ENCODE measurements at places on chromosomes 4 and X.

DNA sequence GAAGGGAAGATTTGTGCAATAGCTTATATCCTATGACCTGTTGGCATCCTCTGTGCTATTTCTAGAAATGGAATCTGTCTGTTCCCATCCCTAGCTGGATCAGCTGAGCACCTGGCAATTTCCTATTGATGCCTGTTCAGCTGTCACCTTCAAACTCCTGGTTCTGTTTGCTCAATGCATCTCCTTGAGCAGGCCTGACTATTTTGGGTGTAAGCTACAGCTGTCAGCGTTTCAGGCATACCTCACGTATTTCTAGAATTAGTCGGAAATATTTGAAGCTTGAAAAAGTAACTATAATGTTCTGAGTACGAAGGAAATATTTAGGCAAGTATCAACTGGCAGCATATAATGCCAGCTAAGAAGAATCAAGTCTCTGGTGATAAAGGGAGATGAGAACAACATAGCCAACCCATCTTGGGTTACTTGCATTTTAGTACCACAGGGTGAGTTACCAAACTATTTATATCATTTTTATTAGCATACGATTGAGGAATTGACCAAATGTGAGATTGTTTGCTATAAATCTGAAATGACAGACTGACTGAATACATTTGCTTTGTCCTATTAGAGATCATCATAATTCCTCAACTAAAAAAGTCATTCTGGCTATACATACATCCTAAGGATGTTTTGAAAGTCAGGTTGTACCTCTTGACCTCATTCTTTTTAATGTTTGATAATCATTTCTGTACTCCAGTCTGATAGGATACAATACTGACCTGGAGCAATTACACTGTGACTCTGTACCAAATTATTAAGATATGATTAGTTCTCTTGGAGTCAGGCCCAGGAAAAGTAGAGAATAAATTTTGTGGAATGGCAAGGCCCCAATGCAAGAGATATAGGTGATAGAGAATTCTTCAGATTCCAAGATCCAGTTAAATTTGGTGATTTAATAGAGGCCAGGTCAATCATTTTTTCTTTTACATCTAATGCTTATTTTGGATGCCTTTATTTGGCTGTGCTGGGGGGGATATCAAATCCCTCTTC, 36.4 kb upstream of the PLAC1 start:
- DNase-seq: no peak

- no peak for DNase-seq
Observed at GRCh38 chr4:7435471-7436061, 836 bp upstream of the PSAPL1 start.

DNA sequence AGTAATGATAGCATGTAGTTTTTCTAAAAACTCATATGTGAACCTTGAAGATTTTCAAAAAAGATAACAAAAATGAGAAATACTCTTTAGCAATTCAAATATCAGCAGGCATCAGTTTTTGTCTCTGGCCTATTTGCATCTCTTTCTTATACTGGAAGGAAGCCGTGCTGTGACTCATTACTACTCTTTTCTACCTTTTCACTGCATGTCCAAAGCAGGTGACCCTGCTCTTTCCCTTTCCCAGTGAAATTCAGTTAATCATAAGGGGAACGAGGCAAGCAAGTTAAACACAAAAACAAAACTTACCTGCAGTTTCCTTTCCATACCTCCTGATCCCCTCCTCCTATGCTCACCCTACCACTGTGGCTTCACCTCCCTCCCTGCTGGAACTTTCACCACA, 9.3 kb downstream of the SPATA4 start:
- no peak for DNase-seq

GRCh38 chrX:153546386-153546785, 28.9 kb downstream of the ATP2B3 start:
- DNase-seq: no peak

DNA sequence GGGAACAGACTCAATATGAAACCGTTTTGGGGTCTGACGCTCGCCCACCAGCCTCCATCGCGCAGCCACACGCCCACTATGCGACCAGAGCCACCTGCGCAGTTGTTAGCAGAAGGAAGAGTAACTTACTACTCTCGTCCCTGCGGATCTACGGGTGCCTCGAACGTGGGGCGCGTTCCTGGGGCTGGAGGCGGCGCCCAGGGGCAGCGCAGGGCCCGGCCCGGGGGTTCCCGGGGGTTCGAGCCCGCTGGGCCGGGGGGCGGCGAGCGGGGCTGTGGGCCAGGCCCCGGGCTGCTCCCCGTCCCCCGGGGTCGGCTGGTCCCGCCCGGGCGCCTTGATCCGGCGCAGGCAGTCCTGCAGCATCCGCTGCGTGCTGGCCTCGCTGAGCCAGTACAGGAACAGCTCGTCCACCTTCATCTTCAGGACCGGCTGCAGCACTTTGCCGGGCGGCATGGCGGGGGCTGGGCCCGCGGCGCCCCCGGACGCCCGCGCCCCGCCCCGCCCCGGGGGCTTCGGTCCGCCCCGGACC, 404 bp downstream of the PPP2R3B start:
- no peak for DNase-seq

DNA sequence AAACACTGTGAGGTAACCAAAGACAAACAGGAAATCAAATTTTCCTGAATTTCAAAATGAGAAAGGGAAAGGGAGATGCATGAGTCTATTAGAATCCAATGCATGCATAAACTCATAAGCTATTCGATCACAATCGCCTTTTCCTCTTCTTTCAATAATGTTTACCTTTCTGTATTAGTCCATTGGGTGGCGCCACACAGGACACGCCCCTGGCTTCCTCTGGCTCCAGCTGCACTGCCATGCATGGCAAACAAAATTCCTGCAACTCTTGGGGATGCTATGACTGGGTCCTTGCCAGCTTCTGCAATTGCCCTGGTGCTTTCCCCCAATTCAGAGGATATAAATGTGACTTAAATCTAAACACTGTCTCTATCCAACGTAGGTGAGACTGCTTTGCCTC, 424.5 kb upstream of the PCDH7 start:
- no peak for DNase-seq

DNA sequence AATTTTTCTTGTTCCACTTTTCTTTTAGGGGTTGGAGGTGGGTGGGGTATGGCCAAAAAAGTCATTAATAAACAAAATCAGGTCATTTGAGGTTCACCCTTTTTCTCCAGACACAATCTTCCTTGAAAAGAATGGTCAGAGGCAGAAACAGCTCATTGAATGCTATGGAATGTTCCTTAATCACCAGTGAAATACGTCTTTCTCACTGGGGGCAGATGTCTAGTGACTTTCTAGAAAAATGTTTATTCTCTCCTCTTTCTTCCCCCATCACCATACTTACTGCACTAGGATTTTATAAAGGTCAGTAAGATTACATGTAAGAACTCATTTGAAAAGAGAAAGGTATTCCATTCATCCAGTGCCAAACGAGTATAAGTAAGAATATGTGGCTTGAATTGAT, 44.5 kb downstream of the MGST2 start:
- DNase-seq: no peak

- DNase-seq: no peak
Observed at GRCh38 chrX:46841346-46841745, 4.5 kb downstream of the RP2 start.

DNA sequence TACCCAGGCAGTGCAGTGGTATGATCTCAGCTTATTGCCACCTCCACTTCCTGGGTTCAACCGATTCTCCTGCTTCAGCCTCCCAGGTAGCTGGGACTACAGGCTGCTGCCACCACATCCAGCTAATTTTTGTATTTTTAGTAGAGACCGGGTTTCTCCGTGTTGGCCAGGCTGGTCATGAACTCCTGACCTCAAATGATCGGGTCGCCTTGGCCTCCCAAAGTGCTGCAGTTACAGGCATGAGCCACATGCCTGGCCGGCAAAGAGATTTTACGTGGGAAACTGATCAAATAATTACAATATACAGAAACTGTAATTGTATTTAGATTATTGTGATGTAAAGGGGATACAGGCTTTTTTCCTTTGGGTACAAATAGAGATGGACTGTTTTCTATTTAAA, 33.7 kb downstream of the RBPJ start:
- DNase-seq: no peak

DNA sequence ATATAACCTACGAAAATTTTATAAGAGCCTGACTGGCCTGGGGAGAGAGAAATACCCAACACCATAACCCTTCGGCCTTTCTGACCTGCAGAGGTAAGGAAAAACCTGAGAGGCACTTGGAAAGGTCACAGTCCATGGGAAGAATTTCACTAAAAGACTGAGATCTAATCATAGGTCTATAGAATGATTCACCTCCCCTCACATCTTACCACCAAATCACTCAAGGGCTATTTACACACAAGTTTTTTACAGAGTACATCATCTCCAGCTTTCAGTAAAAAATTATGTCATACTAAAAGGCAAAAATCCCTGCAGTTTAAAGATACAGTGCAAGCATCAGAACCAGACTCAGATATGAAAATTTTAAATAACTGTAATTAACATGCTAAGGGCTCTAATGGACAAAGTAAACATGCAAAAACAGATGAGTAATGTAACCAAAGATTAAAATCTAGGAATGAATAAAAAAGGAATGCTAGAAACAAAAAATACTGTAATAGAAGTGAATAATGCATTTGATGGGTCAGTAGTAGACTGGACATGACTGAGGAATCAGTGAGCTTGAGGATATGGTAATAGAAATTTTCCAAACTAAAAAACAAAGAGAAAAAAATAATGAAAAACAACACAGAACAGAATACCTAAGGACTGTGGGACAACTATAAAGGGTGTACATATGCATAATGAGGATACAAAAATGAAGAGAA, 32.1 kb upstream of the SLC16A2 start:
- DNase-seq: no peak

- DNase-seq: no peak
Observed at GRCh38 chr4:6333301-6334202, 63.9 kb downstream of the WFS1 start.

GRCh38 chrX:115259238-115259875, 25.5 kb upstream of the LRCH2 start:
- DNase-seq: no peak

- DNase-seq: no peak
Observed at GRCh38 chrX:85244450-85245211, 840 bp downstream of the ZNF711 start.

DNA sequence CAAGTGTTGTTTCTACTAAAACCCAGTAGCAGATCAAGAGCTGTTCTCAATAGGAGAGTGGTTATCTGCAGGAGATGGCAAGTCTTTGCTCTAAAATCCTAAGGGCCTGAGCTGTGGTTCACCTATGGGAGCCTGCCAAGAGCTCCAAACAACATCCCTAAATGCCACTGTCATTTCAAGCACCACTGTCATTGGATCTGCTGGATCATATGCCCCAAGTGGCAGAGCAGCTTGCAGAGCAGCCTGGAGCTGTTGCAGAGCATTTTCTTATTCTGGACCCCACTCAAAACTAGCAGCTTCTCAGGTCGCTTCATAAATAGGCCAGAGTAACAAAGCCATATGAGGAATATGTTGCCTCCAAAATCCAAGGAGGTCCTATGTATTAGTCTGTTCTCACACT, 59.6 kb downstream of the KANTR start:
- DNase-seq: no peak

- no peak for DNase-seq
Observed at GRCh38 chr4:2937146-2937857, 25.9 kb downstream of the NOP14 start.

DNA sequence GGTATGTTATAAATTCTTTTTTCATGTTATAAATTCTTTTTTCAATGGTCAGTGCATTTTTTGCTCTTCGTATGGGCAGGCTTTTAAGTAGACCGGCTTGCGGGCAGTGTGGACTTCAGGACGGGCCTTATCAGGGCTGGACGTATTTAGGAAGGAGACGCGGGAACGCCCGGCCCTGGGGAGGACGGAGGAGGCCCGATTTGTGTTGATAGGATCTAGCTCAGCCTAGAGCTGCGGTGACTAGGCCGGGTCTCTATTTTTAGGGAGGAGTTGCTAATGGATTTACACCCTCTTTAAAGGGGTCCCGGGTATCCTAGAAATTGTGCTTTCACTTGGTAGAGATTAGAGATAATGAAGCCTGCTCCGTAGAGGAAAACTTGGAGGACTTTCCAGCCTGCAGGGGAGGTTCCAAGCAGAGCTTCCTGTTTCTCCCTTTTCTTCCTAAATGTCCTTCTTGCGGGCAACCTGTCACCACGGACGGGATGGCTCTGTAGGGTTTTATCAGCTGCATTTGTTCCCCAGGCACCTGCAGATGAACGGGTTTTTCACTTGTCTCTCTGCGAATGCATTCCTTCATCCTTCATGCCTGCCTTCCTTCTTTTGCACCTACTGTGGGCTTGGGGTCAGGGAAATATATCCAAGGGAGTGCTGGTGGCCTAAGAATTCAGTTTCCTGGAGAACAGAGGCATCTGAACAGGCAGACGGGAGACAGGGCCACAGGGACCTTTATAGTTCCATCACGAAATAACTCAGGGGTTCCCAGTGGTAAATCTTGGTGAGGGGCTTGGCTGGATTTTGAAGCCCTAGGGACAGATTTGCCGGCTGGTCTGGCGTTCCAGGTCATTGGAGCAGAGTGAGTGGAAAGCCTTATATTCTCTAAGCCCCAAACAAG, 1.4 kb downstream of the CD99 start:
- no peak for DNase-seq

DNA sequence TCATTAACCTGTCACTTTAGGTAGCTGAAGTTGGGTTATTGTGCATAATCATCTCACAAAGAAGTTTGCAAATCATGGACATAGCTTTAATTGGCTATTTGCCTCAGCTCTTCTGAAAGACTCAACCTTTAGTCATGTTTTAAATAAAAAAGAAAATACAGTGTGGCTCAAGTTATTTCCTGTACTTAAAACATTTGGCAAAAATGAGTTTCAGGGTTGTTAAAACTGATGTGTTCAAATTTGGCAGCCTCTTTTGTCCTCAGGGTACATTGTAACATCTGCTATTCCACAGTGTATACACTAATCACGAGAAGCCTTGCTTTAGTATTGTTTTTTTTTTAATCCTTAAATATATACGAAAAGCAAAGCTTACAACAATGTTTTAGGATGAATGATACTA, 31.5 kb upstream of the HPGD start:
- DNase-seq: no peak

- DNase-seq: no peak
Observed at GRCh38 chrX:133897593-133898163, 87.7 kb downstream of the GPC3 start.

DNA sequence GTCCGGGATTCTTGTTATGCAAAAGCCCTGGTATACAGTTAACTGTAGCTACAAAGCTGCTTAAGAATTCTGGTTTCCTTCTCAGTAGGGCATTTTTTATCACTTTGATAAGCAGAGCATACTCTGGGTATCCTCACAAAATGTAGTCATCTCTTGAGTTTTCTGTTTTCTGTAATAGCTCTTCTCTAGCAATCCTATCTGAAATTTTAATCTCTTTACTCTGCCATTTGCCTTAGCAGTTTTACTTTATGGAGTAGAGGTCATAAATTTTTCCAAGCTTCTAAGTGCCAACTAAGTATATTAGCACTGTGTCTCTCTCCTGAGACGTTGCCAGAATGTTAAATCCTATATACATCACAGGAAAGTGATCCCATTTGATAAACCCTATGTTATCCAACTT, 28.0 kb upstream of the BANK1 start:
- DNase-seq: no peak

- no peak for DNase-seq
Observed at GRCh38 chr4:87985097-87985886, 9.8 kb downstream of the SPP1 start.

Measured in stimulated activated CD4-positive, alpha-beta T cell treated with anti-CD3 and anti-CD28 coated beads, Interleukin-15, amount 100 ng/mL, for 1 hour (primary cell).